ENCODE measurements at places on chromosomes 1 and 21.

- no peak for DNase-seq
Observed at GRCh38 chr1:205486258-205486657, 18.2 kb upstream of the CDK18 start.

GRCh38 chr1:8283058-8283884 is 34.6 kb upstream of the SLC45A1 start:
- no peak for DNase-seq

DNA sequence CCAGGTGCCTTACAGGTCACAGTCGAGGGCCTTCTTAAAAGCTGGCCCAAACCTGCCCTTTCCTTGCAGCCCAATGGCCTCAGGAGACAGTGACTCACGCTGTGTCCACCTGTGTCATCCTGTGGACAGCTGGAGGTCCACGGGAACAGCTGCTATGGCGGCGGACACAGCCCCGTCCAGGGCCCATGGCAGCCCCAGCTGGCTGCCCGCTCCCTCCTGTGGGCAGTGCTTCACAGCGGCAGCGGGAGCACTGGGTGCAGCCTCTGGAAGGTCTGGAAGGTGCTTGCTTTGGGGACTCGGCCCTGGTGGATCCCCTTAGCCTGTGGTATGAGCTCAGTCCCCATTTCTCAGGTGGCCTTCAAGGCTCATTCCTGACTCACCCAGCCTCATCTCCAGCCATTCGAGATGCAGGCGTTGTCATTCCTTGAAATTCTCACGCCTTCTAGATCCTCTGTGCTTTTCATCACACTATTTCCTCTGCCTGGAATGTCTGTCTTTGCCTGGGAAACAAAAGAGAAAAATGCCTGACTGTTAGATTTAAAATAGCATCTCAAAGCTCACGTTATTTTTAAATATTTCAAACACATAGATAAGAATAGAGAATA is 86.8 kb downstream of the KIF26B start:
- no peak for DNase-seq

GRCh38 chr21:41940431-41940830 is 13.4 kb downstream of the C2CD2 start:
- no peak for DNase-seq

- no peak for DNase-seq
Observed at GRCh38 chr1:65063025-65063424, 85.0 kb upstream of the AK4 start.

DNA sequence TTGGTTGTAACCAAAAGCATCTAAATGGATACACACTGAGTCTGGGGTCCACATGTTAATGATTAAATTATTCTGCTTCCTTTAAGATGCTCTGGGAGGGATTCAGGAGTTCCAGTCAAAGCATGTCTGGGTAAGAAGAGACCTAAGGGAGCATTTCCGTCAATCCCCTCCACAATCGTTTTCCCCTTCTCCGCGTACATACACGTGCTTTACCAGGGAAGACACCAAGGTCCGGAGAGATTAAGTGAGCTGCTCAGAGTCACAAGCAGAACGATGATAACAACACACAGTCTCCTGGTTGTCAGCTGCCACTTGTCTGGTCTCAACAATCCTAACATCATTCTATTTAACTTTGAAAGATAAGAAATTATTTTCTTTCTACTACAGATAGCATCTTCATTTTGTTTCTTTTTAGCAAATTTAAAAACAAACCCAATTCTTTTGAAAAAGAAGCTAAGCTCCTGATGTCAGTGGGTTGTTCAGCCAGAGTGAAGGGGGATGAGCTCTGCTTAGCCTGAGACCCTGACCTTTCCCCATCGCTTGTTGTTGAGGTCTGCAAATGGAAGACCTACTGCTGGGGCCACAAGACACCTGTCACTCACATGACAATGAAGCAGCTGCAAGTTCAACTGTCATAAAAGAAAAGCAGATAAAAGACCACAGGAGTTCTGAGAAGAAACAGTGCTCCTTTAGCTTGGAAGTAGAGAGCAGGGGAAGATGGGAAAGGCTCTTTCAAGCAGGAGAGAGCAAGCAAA is 4.5 kb downstream of the PAFAH2 start:
- DNase-seq = no peak

GRCh38 chr1:181603735-181604410 is 120.6 kb downstream of the CACNA1E start:
- DNase-seq = no peak

- DNase-seq = no peak
Observed at GRCh38 chr1:86305731-86306130, 90.4 kb downstream of the ODF2L start.

DNA sequence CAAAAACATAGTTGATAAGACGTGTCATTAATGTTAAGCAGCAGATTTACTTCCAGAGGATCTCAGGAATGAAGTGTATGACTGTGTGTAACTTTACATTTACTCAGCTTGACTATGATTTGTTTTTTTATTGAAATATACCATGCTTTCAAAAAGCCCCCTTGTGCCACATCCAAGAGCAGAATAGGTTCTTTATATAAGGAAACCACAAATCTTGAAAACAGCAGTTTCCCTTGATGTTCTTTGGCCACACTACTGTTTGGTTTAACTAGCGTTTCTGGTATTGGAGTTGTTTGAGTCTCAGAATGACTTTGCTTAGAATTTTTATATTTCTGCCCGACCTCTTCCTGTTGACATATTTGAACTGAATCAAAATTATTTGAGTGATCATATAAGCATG is 25.0 kb downstream of the LRRC8C start:
- DNase-seq = no peak

DNA sequence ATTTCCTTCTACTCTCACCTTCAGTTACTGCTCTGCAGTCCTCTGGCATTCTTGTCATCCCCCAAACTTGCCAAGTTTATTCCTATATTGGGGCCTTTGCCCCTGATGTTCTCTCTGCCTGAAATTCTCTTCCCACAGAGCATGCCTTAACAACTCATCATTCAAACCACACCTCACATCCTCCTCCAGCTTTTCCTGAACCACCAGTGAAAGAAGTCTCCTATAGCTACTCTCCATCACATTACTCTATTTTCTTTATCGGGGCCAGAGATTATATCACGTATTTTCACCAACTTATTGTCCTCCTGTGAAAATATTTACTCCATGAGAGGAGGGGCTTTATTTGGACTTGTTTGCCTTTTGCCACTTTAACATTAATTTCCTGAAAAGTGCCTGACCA is 32.1 kb downstream of the EXTL2 start:
- peak; percentile 70 for DNase-seq

- no peak for DNase-seq
Observed at GRCh38 chr1:116252785-116253184, 120.3 kb upstream of the ATP1A1 start.

GRCh38 chr1:183148599-183148998 is 37.5 kb upstream of the LAMC2 start:
- peak; percentile 83 for DNase-seq

DNA sequence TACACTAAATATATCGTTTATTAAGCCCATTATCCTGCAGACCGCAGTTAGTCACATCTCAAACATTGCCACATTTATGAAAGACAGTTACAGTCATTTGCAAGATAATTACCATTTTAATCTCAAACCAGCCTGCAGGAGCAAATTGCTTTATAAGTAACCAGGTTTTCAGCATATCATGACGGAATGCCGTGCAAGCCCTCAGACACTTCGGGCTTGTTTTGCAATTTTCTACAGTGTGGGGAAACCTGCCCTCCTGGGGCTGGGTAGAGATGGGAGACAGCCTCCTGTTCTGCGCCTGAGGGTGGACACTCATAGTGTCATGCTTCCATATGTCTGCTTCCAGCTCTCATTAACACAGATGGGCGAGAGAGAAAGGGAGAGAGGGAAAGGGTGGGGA is 563.9 kb downstream of the NPHP4 start:
- DNase-seq = no peak

GRCh38 chr1:116765962-116766361 is 11.7 kb downstream of the CD2 start:
- DNase-seq = no peak

DNA sequence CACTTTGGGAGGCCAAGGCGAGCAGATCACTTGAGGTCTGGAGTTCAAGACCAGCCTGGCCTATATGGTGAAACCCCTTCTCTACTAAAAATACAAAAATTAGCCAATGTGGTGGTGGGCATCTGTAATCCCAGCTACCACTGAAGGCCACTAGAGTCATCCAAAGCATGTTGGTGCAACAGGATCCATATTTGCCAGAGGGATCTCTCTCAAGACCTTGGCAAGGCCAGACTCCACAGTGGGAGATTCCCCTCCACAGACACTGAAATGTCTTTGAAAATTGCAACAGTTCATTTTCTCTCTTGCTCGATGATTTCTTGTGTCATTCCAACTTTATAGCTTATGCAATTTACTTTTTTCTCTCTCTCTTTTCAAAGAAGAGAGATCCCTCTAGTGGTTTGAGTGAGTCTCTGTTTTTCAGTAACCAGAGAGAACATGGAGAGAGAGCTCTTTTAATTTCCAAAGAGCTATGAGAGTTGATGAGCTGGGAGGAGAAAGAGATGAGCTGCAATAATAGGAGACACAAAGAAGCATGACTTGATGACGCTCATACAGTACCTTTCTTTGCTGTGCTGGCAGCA is 176.8 kb upstream of the USP25 start:
- DNase-seq = no peak

- no peak for DNase-seq
Observed at GRCh38 chr1:37673920-37674319, 18.4 kb upstream of the CDCA8 start.

DNA sequence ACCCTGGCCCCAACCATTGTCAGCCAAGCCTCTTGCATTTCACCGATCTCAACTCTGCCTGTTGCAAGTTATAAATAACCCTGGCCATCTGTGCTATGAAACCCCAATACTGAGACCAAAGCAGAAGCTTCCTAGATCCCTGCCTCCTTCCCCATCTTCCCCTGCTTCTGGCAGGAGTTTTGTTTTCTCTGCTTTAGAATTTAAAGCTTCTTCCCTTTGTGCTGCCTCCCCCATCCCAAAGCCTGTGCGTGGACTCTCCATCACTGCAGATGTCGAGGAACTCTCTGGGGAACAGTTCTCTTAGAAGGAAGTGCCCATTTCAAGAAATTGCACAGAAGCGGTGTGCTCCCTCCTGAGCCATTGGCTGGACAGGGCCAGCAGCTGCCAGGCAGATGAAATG is 17.4 kb upstream of the MYOG start:
- no peak for DNase-seq

DNA sequence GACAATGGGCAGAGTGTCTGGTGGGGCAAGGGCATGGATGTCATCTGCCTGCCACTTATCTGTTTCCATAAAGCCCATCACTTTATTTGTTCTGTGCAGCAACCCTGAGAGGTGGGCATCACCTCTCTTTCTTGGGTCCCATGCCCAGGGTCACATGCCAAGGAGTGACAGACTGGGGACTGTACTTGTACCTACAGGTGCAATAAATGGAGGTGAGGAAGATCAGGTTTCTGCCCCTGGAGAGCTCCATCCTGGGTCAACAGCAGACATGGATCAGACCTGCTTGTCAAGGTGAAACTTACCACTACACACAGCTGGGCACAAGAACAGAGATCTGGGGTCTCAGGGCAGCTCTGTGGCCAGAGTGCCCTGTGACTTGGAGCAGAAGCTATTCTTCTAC is 18.4 kb upstream of the PRDM16 start:
- DNase-seq = no peak

GRCh38 chr21:28974531-28975227 is 18.0 kb downstream of the LTN1 start:
- DNase-seq = no peak

GRCh38 chr1:160069460-160070231 is at the start of gene KCNJ10:
Gene KCNJ10 (minus strand): TSS chr1:160070160. CDS start chr1:160042532, 27,628 bp downstream.
- no peak for DNase-seq

GRCh38 chr1:178581351-178582303 is 68.7 kb downstream of the TEX35 start:
- DNase-seq = no peak

- no peak for DNase-seq
Observed at GRCh38 chr1:47382399-47382983, 33.6 kb upstream of the FOXE3 start.

- DNase-seq = no peak
Observed at GRCh38 chr1:74344387-74344786, 109.2 kb downstream of the TNNI3K start.

- no peak for DNase-seq
Observed at GRCh38 chr1:90959352-90960206, 62.3 kb downstream of the ZNF644 start.

DNA sequence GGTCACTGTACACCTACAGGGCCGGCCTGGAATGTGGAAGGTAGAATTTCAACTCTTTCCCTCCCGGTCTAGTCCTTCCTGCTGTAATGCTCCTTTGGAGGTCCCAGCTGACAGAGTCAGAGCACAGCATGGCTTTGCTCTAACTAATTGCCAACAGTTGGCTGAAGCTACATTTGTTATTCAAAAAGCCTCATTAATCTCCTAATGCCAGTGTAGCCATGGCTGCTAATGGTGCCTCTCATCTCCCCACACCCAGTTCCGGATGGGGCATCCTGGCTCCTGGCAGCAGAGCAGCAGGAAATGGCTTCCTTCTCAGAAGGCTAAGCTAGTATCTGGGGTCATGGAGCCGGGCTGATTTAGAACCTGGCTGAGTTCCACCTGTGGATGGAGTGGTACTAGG is 18.7 kb upstream of the CAMK1G start:
- DNase-seq = no peak

GRCh38 chr1:227223171-227223806 is 95.0 kb downstream of the CDC42BPA start:
- no peak for DNase-seq

GRCh38 chr1:82116105-82116504 is 315.4 kb downstream of the ADGRL2 start:
- no peak for DNase-seq

- DNase-seq = no peak
Observed at GRCh38 chr1:67863637-67864036, 30.4 kb upstream of the GNG12 start.

DNA sequence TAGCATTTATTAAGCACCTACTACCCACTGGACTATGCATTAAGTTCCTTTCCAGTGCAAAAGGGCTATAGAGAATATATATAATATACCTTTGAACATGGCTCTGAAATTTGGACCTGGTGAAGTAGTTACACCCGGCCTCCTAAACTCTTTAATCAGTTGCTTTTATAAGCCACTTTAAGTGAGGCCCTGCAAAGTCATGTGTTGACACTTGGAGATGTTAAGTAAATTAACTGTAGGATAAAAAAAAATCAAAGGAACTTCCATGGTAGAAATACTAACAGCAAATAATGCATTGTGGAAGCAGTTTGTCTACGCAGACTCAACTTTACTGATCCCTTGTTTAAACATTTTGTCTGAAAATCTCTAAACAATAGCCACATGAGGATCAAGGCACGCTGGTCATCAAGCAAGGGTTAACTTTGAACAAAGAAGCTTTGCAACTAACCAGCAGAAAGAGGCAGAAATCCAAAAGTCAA is 283.9 kb downstream of the VAV3 start:
- DNase-seq = no peak

DNA sequence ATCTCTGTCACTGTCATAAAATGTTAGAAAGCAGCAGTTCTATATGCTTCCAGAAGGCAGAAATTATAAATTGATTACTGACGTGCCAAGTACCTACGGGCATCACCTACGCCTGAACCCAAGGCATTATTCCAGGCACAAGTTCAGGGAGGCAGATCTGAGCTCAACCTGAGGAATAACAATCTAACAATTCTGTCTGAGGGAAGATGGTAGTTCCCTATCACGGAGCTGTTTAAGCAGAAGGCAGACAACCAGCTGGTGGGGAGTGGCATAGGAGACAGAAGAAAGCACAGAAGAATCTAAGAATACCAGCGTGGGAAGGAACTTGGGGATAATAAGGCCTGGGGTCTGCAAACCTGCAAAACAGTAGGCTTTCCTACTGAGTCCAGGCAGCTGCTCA is 40.4 kb downstream of the SLC9A1 start:
- no peak for DNase-seq

GRCh38 chr1:197557302-197557701 is 218.0 kb downstream of the DENND1B start:
- DNase-seq = no peak

GRCh38 chr1:246214708-246215509 is 292.2 kb downstream of the SMYD3 start:
- peak; percentile 57 for DNase-seq
